GM19239 (cell line): ENCODE measurements at places on chromosomes 3 and 15.

GRCh38 chr15:101483462-101483861, 6.0 kb downstream of the PCSK6 start:
- DNase-seq = no peak

- no peak for DNase-seq
These were observed 31.5 kb downstream of the SEMA5B start for GRCh38 chr3:122996038-122996580.

GRCh38 chr3:14142567-14143270, 17.9 kb downstream of the TMEM43 start:
- no peak for DNase-seq

DNA sequence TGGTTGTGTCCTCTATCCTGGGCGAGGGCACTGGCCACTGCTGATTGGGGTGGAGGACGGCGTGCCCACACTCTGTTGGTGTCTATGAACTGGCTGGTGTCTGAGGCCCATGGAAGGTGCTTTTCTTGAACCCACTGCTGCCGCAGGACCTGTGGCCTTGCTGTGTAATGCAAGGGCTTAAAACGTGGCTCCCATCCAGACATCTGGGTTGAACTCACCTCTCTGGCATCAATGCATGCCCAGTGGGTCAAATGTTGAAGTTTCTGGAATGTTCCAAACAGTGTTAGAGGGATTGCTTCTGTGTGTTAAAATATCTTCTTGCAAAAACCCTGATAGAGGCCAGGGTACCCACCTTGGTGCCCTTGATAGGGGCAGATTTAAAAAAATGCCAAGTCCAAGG, 42.6 kb downstream of the FAM3D start:
- DNase-seq = no peak

DNA sequence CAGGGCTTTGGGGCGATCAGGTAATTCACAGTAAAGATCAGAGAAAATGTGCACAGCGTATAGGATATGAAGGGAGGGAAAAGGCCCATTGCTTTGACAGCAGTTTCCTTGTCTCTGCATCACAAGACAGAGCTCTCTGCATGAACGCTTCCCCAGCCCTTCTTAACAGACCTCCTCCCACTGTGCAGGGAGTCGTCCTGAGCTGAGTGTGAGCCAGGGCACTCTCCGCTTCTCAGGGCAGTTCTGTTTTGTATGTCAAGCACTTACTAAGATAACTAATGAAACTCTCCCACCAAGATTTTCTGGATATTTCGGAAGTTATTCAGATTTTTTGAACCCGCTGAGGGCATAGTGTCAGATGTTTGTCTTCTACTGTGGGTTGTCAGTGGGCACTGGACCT, 105.8 kb upstream of the C15orf61 start:
- no peak for DNase-seq

GRCh38 chr3:42071904-42072812, 19.0 kb upstream of the TRAK1 start:
- no peak for DNase-seq

- no peak for DNase-seq
These were observed 110.2 kb downstream of the PLCL2 start for GRCh38 chr3:16994854-16995525.

DNA sequence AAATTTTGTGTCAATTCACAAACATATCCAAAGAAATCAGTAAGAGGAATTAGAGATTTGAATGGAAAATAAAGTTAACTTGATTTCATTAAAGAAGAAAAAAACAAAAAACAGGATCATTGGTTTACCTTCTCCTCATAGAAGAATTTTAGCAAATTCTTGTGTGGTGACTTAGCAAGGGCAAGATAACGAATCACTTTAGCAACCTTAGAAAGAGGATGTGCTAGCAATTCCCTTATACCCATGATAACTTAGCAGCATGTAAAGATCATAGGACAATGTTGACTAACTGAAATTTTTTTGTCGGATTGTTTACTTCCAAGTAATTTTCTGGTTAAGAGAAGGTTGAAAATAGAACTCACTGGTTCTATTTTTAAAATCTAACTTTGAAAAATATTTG, 609.3 kb downstream of the GBE1 start:
- no peak for DNase-seq

DNA sequence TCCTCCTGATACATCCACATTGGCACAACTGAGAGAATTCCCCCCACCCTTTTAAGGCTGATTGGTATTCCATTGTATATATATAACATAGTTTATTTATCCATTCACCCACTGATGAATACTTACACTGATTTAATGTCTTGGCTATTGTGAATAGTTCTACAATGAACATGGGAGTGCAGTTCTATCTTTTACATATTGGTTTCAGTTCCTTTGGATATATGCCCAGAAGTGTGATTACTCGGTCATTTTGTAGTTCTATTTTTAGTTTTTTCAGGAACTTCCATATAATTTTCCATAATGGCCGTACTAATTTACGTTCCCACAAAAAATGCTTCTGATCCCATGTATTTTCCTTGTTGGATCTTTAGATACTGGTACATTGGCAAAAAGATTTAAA, 135.3 kb downstream of the FMN1 start:
- no peak for DNase-seq

DNA sequence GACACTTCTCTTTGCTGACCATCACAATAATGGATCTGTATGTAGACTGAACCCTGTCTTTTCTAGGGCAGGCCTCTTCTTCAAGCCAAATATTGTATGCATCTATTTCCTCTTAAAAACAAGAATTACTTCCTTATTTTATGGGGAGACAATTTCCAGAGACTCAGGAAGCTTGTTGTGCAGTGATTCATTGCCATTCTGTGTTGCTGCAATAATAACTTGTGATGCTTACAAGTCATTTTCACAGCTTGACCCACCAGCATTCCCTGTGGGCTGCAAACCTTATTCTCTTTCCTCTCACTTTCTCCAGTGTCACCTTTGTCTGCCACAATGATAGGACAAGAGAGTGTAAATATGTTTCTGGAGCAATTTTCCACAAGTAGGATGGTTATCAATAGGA, 276.7 kb upstream of the SGO1 start:
- DNase-seq = no peak

DNA sequence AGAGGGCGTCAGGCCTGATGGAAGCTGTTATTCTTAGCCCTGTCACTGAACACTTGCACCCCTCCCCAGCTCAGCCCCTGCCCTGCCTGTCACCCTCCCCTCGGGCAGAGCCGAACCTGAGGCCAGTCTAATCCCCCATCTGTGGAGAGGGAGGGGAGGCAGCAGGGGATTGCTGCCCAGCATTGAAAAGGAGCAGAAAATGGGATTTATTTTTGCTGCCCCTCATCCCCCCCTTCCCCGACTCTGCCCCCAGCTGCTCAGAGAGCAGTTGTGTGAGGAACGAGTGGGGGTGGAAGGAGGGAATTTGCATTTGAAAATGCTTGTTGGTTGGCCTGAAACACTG, 71.6 kb downstream of the EPHB3 start:
- no peak for DNase-seq

DNA sequence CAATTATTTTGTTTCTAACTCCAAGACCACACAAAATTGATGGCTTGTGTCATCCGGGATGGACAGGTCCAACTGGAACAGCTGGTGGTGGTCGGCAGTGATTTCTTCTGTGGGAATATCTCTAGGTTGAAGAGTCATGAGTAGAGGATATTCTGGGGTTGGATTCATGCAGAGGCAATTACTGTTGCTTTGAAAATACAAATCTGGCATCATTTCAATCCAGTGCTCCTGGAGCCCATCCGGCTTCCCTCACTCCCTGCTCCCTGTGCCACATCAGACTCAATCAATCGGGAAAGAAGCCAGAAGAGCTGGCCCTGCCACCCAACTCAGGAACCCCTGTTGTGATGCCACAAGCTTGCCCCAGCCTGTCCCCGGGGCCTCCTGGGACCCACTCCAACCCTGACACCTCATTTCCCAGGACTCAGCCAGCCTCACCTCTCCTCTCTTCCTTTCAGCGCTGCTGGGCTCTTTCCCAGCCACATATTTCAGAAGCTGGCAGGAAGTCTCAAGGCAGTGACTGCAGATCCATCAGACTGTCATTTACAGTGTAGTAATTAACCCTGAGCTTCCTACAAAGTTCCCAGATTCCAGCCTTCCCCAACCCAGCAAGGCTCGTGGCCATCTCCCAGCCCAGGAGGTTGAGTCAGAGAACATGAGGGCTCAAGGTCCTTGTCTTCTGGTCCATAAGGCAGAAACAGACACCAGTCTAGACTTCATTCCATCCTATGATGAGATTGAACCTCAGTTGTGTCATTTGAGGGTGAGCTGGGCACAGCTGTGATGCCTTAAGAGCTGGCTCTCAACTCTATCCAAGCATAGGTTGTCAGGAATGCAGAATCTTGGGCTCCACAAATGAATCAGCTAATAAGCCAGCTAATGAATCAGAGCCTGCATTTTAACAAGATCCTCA, 114.0 kb downstream of the FAM174B start:
- DNase-seq = no peak

GRCh38 chr3:185631508-185632206, 45.6 kb downstream of the SENP2 start:
- DNase-seq = no peak

DNA sequence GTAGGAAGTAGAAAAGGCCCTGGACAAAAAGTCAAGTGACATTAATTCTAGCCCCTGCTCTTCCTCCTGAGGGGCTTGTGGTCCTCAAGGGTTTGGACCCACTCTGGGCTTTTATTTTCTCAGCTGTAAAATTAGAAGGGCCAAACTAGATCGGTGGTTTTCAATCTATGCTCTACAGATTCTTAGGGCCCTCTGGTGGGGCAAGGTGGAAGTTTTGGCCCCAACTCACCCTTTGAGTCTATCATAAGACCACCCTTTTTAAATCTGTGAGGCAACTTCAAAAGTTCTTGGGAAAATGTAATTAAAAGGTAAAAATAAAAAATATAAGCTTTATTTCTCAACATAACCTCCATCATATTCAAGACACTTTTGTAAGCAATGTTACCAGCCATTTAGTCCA, 25.6 kb upstream of the CFAP161 start:
- DNase-seq = no peak

DNA sequence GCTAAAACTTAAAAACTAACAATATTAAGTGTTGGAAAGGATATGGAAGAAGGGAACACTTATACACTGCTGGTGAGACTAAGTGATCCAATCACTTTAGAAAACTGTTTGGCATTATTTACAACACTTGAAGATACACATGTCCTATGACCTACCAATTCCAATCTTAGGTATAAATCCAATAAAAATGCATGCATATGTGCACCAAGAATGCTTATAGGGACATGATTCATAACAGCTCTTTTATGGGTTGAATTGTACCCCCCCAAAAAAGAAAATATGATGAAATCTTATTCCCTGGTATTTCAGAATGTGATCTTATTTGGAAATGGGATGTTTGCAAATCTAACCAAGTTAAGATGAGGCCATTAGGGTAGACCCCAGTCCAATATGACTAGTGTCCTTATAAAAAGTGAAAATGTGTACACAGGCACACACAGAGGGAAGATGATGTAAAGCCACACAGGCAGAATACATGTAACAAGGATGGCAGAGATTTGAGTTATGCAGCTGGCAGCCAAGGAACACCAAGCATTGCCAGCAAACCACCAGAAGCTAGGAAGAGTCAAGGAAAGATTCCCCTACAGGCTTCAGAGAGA, 15.3 kb downstream of the CCR8 start:
- DNase-seq = no peak

- DNase-seq = no peak
These were observed 524 bp upstream of the TOPBP1 start for GRCh38 chr3:133662278-133662651.

DNA sequence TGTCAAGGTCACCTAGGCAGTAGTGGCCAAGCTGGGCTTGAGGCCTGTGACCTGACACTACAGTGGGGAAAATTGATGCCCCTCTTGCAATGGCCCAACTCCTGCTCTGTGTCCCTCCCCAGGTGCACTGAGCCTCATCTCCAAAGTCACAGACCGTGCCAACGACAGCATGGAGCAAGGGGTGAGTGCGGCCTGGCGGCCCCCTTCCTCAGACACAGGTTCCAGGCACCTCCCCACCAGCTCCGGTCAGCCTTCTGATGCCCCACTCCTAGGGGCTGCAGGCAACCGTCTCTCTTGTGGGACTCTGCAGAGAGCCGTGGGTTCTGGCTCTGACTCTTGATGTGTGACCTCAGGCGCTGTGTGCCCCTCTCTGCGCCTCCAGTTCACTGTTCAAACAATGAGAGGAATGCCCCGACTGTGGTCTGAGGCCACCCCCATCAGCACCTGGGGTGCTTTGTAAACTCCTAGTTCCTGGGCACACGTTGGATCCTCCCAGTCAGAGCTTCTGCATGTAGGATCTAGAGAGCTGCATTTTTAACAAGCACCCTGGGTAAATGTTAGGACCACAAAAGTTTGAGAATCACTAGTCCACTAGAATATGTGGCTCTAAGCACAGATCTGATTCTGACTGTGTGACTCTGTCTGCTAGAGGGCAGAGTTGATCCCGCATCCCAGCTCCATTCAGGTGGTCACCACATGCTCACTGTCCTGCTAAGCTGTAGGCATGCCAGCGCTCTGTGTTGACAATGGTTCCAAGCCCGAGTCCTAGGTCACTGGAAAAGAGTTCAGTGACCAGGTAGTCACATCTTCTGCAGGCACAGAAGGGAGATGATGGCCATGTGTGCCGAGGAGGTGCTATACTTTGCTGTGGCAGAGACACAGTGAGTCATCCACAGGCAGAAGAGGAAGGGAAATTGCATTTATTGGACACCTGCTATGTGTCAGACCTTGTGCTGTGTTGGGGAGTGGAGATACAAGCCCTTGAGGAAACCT, 46.2 kb upstream of the NR2C2 start:
- DNase-seq = no peak

DNA sequence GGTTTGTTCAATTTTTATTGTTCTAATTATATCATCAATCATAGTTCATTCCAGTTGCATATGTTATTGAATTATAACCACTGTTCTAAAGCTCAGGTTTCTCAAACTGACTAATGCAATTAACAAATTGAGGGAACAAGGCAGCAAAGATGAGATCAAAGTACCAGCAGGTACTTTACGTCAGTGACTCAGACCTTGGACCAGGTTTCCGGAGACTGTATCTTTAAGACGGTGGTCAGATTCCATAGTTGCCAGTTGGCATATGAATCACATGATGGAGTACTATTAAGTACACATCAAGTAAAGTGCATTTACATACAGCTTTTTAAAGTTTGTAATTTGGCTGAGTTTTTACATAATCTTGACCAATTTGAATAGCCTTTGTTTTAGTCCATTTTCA, 583.6 kb upstream of the ROBO2 start:
- no peak for DNase-seq

DNA sequence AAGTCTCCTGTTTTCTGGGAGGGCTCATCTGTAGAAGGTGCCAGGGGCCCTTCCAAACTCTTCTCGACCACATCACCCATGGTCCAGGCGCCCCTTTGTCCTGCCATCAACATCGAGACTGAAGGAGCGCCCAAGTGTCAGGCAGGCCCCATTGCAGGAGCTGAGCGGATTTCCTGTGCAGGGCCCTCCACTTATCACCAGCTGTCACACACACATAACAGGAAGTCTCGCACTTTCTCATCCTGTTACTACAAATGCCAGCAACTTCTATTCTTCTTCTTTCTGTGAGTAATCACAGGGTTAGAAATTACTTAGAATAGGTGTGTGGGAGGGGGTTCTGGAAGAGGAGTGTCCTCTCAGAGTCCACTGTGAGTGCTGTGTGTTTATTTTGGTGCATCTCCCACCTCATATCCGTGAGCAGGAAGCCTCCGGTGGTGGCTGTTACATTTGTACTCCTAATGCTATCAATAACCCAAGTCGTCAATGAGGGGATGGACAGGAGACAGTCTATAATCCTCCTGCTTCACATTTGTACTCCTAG, at the start of gene KLHL6:
Gene KLHL6 (minus strand): TSS at position 166 of the 541 bp plus-strand sequence. CDS start 53 bp downstream, at position 113.
- DNase-seq = peak; percentile 77
